ENCODE measurements at places on chromosomes 2 and 18.

- DNase-seq: no peak
These were observed 68.6 kb downstream of the CAB39 start for GRCh38 chr2:230781130-230781797.

- no peak for DNase-seq
These were observed at the start of gene TMBIM1 for GRCh38 chr2:218292048-218293014. TSS of gene TMBIM1 (minus strand) at chr2:218292503. CDS start at chr2:218282141, 10,362 bp downstream.

- no peak for DNase-seq
These were observed 65.2 kb upstream of the SLC35G4 start for GRCh38 chr18:11544060-11544633.

DNA sequence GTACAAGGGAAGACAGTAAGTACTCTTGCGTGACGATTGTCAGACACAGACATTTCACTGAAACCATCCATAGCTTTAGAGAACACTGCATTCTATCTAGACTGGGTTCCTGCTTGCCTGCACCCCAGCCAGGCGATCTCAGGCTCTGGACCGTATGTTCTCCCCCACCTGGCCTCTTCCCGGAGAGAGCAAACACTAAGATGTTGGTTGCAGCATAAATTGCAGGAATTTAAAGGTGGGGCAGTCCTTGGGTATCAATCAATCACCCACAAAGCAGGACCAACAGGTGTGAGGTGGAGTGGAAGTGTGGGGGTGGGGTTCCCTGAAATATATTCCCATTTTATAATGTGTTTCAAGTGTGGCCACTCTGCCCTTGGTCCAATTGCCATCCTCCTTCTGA, 103.6 kb upstream of the TGFA start:
- no peak for DNase-seq

DNA sequence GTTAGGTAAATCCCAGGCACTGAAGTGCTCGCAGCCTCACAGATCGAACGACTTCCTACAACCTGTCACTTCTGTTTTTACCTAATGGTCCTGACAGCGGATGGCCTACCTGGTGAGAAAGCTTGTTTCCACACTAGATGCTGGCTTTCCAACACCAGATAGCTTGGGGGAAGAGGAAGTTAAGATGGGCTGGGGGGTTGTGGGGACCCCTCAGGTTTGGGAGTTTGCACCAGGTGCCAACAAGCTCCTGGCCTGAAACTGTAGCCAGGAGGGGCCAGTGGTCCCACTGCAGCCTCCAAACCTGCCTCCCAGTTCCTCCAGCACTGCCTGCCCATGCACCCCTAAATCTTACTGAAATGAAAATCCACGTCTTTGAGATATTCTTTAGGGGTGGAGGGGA, 3.9 kb downstream of the TMEM185B start:
- no peak for DNase-seq

DNA sequence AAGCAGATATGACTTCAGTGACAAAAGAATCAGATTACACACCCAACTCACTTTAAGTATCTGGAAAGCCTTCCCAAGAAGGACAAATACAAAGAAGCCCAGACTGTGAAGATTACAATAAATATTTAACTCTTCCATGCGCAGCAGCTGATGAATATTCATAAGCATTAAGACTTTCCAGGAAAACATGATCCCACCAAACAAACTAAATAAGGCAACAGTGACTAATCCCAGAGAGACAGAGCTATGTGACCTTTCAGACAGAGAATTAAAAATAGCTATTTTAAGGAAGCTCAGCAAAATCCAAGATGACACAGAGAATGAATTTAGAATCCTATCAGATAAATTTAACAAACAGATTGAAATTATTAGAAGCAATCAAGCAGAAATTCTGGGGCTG, 108.2 kb upstream of the UBE2E3 start:
- DNase-seq: no peak

DNA sequence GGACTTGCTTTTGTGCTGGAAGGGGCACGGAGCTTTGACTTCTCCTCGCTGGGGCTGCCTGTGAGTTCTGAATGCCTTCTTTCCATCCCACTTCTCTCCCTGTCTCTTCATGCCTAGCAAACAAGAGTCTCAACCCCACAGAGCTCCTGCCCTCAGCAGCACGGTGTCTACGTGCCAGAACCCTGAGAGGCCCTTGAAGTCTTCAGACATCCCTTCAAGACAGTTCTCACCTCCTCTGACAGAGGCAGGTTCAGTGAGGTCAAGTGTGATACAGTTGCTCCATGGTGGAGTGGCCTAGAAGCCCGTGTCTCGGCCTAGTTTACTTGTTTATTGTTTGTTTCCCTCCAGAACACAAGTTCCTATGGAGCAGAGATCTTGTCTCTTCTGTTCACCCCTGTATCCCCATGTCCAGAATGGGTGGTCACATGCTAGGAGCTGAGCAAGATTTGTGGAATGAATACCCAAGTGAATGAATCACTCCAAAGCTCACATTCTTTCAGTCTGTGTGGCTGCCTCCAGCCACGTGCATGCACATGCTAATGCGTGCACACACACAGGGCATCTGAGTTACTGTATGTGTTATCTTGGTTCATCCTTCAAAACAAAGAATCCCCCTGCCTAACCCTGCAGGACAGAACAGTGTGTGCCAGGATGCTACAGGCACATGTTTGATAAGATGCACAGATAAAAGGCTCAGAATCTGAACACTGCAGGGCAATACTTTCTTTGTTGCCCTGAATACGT, 391.6 kb downstream of the NBAS start:
- DNase-seq: no peak

- no peak for DNase-seq
These were observed 111.7 kb downstream of the WDSUB1 start for GRCh38 chr2:159174759-159175158.

DNA sequence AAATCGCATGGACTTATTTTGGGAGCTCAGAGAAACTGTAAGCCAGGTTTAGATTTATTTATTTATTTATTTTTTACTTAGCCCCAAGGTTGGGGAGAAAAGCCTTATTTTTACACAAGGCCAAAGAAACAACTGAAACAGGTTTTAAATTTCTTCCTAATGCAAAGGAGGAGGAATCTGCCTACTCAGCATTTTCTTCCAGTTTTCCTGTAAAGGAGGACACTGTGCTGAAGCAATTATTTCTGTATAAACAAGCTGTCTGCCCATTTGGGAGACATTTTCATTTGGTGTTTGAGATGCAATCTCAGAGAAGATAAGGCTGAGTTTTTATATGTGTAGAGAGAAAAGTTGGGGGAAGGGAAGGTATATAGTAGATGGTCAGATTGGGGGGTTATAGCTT, 125.0 kb downstream of the ETAA1 start:
- DNase-seq: no peak

Data from cortex of kidney (tissue), 1 donor.